ENCODE measurements at places on chromosomes 16 and 17.

GRCh38 chr16:78562111-78562510, 462.7 kb downstream of the WWOX start:
- no peak for DNase-seq

- DNase-seq, result no peak
These were observed 6.7 kb downstream of the PRSS36 start for GRCh38 chr16:31143011-31143693.

GRCh38 chr17:28193241-28193640, 125.8 kb upstream of the TMEM97 start:
- peak; percentile 46 for DNase-seq

DNA sequence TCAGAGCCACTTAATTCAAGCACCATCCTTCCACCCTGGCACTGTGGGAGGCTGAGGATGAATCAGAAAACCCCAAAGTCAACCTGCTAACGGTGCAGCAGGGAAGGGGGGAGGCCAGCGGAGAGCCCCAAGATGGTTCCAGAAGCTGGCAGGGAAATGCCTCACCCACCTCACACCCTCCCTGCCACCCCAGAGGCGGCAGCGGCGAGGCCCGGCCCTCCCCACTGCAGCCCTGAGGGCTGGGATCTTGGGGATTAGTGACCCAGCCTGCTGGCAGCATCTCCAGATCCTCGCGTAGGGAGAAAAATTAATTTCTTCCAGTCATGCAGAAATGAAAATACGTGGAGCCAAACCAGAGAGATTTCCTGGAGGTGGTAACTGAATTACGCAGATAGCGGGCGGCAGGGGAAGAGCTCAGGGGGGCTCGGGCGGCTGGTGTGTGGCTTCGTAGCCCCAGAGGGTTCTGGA, 38.2 kb downstream of the CBFA2T3 start:
- DNase-seq, result no peak

DNA sequence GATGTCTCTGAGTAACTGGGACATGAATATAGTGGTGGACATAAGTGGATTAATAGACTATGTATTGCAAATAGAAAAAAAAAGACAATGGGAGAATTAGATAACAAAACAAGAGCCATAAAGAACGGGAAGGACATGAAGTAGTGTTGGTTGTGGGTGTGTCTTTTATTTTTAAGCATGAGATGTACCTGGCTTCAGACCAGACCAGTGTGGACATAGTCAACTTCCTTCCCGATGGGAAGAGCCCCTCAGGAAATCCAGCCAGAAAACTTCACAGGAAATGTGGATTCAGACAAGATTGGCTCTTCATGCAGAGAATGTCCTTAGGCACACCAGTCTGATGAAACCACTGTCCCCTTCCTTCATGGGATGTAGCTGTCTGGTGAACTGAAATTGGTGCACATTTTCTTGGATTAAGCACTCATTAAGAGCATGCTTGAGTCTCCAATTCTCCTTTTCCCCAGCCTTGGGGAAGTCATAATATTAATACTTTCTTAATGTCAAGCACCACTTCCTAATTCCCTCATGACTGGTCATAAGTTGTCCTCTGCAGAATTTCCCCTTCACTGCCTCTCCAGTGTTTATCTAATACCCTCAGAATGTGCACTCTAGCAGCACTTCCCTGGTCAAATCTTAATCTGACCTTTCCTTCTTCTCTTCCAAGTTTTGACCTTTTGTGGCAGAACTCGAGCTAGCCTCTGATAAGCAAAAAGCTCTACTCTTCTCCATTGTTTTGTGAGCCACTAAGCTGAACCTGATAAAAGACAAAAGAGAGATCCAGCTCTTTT, 350.6 kb upstream of the MAF start:
- DNase-seq, result no peak

GRCh38 chr17:17474341-17474740, 2.5 kb upstream of the MED9 start:
- no peak for DNase-seq

GRCh38 chr16:17379121-17379571, 91.6 kb downstream of the XYLT1 start:
- peak; percentile 27 for DNase-seq

DNA sequence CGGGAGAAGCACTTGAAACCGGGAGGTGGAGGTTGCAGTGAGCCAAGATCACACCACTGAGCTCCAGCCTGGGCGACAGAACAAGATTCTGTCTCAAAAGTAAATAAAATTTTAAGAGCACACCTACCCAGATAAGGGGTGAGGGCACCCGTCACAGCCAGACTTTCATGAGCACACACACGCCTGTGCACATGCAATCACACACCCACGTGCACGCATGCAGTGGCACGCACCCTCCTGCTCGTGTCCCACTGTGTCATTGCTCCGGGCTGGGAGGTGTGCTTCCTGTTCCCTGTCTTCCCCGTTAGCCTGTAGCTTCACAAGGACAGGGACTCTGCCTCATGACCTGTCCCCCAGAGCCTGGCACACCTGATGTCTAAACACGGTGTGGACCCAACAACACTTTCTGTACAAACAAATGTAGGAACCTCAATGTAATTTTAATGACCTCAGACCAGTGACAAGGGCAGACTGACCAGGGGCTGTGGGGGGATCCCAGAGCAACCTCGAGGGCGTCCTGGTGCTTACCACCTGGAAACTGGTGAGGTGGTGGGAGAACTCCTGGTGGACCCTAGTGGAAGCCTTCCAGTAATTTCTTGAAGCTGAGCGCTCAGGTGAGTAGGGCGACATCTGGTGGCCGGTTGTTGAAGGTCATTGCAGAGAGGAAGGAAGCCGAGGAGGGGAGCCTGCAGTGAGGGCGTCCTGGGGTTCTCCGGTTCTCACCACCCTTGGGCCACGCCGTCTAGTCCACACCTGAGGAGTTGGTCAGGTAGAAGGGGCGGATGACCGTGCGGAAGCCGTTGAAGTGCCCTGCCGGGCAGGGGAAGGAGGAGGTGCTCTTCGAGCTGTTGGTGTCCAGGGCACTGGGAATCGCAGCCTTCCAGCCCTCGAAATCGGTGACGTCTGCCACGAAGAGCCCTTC, 8.6 kb downstream of the LGALS3BP start:
- DNase-seq, result peak; percentile 88

GRCh38 chr17:49741692-49742076, 22.2 kb downstream of the FAM117A start:
- DNase-seq, result no peak

GRCh38 chr16:87284183-87284582, 33.0 kb downstream of the C16orf95 start:
- no peak for DNase-seq

DNA sequence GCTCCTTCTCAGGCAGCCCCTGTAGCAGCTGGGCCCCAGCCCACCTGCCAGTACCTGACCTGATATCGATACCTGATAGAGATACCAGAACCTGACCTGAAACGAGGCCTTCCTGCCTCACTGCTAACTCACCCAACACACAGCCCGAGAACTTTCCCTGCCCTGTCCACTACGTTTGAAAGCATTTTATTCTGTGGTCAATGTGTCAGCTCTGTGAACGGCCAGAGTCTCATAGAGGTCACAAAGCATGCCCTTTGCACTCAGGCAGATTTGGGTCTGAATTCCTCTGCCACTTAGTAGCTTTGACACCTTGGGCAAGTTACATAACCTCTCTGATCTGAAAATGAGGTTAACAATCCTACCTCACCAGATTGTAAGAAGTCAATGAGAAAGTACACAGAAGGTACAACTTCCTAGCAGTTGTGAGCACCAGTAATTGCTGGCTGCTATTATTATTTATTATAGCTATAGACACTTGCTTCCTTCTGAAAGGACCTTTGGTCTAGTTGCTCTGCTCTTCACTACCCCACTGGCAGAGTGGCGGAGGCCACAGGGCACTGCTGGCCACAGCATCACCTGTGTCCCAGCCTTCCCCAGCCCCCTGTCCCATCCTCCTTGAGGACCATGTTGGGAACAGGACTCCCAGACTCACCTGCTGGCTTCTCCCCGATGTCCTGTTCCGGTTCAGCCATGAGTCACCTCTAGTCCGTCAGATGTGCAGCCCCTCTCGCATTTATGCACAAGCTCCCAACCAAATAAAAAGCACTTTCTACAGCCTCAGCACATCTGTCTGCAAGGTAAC, 895 bp downstream of the ANKRD40CL start:
- no peak for DNase-seq

- peak; percentile 31 for DNase-seq
These were observed 12.9 kb upstream of the ODF4 start for GRCh38 chr17:8326511-8327302.

Data from Kasumi-1 (cell line).